ENCODE measurements at places on chromosomes 12 and 14. TPM values are rescaled to one million over a fixed set of nuclear protein-coding genes. Genes with fewer than 3 reads are reported as not detected.

The SUOX gene
- 15.7 TPM for total RNA-seq

The MUCL1 gene
- not detected for total RNA-seq

The MMP17 gene
- total RNA-seq, result 0.69 TPM

The SRGAP1 gene
- total RNA-seq, result 14.5 TPM

The OTOGL gene
- not detected for total RNA-seq

- DNase-seq, result no peak
Observed at GRCh38 chr12:108700833-108701541, 30.3 kb downstream of the CORO1C start.

DNA sequence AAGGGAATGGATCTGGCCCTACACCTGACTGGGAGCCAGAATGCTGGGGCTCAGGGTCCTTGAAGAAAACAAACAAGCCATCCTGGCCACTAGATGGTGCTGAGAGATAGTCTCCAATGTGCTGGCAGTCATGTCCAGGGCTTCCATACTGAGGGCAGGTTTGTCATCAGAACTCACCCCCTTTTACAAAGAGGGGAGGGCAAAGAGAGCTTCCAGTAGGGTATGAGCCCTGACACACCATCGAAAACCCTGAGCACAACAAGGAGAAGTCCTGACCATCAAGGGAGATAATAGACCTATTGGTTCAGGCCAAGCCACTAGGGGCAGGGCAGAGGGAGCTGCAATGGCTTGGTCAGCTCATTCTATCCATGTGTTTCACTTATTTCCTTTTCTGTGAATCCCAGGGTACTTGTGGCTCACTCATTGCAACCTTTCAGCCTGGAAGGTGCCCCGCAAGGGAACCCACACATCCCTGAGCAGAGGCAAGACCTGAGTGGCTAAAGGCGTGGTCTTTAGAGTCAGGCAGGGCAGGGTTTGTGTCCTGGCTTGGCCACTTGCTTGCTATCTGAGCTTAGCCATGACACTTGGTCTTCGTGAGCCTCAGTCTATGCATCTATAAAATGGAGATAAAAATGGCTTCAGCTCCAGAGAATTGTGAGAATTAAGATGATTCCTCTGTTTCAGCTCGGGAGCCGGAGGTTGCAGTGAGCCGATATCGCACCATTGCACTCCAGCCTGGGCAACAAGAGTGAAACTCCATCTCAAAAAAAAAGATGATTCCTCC, 6.2 kb upstream of the PLEKHH1 start:
- no peak for DNase-seq

- DNase-seq, result no peak
Observed at GRCh38 chr12:84913129-84913515, 523 bp upstream of the SLC6A15 start.

- DNase-seq, result no peak
Observed at GRCh38 chr12:16347391-16348298, at the start of gene MGST1. MGST1 (plus strand) TSS chr12:16347645; CDS start chr12:16354253, 6,608 bp downstream.

DNA sequence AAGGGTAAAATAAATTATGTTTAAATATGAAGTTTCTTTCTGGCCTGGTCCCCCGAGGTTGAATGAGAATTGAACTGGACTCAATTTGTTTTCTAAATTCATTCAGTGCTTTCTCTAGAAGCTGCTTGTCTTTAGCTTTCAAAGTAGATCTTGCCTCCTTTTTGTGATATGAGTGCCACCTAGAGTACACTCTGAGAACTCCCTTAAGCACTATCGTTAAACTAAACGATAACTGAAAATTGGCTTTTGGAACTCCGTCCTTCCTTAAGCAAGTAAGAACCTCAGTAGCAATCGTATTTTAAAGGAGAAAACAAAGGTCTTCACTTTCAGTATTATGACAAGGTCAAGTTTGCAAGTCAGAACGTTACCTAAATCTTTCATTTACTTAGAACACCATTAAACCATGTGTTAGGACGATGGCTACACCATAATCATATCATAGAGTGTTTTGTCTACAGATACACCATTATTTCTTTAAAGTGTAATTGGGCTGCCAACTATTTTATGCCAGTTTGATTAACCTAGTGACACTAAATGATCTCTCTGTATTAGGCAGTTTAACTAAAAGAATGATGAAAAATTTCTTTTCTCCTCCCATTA, 364.8 kb downstream of the SNAPC1 start:
- peak; percentile 20 for DNase-seq

- no peak for DNase-seq
Observed at GRCh38 chr14:99150236-99150635, 121.8 kb downstream of the BCL11B start.

DNA sequence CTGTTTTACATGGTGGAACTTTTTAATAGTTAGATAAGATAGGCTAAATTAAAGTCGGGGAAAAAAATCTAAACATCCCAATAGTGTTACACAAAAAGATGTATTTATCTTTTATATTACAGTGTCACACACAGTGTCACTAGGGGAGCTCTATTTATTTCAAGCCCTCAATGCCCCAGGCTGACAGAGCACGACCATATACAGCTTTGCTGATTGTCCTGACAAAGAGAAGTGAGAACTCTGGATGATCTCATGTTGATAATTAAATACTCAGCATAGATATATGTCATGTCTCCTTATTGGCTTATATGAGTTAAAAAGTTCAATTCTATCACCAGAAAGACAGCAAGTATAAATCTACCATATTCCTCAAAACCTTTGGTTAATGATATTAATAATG, 594.3 kb downstream of the LRFN5 start:
- no peak for DNase-seq

- DNase-seq, result no peak
Observed at GRCh38 chr12:54257332-54257731, 22.6 kb downstream of the CBX5 start.

Measured in epithelial cell of proximal tubule (primary cell).